ENCODE measurements at places on chromosomes 12 and 14. TPM values are rescaled to one million over a fixed set of nuclear protein-coding genes. Genes with fewer than 3 reads are reported as not detected.

GRCh38 chr12:10368206-10369171 lies 21.4 kb downstream of the KLRK1 start:
- DNase-seq: no peak

Gene CISTR
- total RNA-seq: not detected

DNA sequence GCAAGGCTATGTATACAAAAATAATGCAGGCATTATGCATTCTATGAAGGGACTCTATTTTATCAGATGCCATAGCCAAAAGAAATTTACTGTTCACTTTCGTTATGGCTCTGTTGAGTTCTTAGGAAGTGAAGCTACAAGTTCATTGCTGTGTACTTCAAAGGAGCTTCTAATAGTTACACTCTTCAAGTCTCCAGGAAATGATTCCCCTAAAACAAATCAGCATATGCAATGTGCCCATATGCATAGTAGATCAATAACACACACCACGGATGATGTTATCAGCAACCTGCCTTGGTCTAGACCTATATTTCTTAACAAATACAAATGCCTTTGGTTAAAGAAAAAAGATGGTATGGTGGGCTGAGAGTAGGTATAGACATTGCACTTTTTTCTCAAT lies 83.4 kb downstream of the AKAP6 start:
- no peak for DNase-seq

DNA sequence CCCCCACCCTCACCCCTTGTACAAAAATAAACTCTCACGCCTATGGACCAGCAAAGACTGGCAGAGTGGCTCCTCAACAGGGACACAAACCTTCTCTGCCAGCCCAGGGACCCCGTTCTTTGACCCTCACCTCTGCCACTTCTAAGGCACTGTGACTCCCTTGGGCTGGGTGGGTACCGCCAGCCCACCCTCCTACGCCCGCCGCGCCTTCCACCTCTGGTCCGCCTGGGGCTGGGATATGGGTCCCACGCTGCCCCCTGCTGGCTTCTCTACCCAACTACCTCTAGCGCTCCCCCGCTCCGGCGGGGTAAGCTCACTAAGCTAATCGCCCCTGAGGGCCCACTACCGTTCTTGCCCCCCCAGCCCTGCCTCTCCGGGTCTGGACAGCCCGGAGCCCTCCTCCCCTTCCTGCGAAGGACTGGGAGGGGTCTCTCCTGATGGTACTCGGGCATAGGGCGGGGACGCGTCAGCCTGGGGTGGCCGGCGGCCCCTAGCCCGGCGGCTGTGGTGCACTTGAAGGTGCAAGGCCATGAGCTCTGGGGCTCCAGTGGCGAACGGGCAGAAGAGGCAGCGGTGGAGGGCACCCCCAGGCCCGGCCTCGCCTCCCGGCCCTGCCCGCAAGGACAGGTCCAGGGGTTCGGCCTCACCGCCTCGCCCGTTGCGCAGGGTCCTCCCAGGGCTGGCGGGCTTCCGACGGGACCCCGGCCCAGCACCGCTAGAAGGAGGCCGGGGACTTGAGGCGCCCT lies 8.1 kb downstream of the ZNF219 start:
- no peak for DNase-seq

DNA sequence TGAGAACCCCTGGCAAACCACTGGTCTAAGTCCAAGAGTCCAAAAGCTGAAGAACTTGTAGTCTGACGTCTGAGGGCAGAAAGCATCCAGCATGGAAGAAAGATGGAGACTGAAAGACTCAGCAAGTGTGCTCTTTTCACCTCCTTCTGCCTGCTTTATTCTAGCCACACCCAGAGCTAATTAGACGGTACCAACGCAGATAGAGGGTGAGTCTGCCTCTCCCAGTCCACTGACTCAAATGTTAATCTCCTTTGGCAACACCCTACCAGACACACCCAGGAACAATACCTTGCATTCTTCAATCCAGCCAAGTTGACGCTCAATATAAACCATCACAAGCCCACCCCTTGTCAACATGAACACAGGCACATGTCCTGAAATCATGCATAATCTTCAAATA lies 155.1 kb downstream of the CCDC59 start:
- no peak for DNase-seq

Gene AICDA
- total RNA-seq: not detected

Gene PRORP
- 31.9 TPM for total RNA-seq

- no peak for DNase-seq
These were observed 7.6 kb downstream of the EGLN3 start for GRCh38 chr14:33943096-33943883.

- no peak for DNase-seq
These were observed 7.7 kb downstream of the PHETA1 start for GRCh38 chr12:111361073-111361716.

DNA sequence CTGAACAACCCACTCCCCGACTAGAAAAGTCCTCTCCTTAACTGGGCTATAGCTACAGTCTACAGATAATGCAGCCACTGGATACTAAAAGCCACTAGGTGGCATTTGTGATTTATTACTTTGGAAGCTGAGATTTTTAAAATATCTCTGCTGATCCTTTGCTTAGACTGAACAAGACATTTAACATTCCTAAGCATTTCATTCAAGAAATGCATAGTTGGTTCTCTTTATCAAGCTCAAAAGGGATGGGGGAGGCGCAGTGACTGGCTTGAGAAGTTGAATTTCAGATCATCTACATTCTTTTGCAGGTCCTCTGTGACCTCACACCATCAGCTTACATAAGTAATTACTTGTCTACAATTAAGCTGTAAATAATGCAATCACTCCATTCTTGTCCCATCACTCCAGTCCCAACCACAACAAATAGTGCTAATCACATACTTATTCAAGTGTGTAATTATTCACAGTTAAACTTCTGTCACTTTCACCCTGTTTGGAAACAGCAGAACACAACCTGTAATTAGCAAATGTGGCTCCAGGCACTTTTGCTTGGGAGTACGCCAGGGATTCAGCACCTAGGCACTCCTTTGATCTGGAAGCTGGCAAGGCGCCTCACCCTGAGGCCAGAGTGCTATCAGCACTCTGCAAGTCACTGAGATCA lies 203.6 kb downstream of the NOVA1 start:
- no peak for DNase-seq

Gene SYNE3
- total RNA-seq: 21.5 TPM

DNA sequence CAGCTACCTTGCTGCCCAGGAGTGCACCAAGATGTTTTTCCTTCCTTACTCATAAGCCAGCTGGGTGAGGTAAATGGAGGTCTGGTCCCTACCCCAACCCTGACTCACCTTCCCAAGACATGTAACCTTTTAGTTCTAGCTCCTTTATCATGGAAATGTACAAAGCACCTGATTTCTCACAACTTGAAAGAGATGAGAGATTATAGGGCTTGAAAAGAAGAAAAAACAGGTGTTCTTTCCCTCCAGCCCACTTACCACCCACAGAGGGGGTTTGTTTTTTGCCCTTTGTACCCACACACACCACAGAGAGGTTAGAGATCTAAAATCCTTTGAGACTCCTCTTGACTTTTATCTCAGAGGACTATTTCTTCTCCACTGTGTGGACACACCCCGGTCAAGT lies 21.1 kb downstream of the PLXNC1 start:
- DNase-seq: no peak

GRCh38 chr12:52097045-52097666 lies 17.7 kb downstream of the SMIM41 start:
- no peak for DNase-seq

DNA sequence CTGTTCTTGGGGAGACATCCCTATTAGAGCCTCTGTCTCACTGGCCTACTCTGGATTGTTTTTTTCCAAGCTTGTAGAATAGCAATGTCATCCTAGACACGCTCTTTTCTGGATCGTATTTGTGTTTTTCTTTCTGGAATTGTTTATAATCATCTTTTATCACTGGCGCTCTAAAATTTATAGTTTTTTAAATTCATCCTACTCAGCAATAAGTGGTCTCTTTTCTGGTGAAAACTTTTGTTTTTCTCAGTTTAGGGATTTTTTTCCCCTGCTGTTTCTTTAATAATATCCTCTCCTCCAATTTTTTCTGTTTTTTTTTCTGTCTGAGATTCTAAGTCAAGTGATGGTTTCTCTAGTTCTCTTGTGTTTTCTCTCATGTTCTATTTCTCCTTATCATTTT lies 25.2 kb downstream of the PDE6H start:
- DNase-seq: no peak

DNA sequence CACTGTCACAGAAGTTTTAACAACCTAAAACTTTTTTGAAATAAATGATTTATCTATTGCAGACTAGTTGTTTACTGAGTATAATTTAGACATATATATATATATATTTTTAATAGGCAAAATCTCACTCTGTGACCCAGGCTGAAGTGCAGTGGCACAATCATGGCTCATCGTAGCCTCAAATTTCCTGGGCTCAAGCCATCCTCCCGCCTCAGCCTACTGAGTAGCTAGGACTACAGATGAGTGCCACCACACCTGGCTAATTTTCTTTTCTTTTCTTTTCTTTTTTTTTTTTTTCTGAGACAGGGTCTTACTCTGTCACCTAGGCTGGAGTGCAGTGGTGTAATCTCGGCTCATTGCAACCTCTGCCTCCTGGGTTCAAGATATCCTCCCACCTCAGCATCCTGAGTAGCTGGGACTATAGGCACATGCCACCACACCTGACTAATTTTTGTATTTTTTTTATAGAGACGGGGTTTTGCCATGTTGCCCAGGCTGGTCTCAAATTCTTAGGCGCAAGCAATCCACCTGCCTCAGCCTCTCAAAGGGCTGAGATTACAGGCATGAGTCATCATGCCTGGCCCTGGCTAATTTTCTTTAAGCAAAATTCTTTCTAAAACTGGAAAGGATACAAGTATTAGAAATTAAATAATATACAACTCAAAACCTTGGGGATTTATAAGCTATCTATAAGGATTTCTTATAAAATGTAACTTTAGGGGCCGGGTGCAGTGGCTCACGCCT lies 23.1 kb downstream of the EEA1 start:
- DNase-seq: no peak

Gene NEK9
- 85.7 TPM for total RNA-seq

- DNase-seq: no peak
These were observed 17.4 kb downstream of the PYGL start for GRCh38 chr14:50926851-50927386.

Gene SIX6
- not detected for total RNA-seq

Gene ORAI1
- total RNA-seq: 10.6 TPM

Gene ANO2
- 0.59 TPM for total RNA-seq

Gene IQSEC3
- 0.26 TPM for total RNA-seq

Gene TMEM253
- total RNA-seq: not detected

Gene NEMP1
- 2.0 TPM for total RNA-seq

Gene SLC25A29
- total RNA-seq: 48.1 TPM

DNA sequence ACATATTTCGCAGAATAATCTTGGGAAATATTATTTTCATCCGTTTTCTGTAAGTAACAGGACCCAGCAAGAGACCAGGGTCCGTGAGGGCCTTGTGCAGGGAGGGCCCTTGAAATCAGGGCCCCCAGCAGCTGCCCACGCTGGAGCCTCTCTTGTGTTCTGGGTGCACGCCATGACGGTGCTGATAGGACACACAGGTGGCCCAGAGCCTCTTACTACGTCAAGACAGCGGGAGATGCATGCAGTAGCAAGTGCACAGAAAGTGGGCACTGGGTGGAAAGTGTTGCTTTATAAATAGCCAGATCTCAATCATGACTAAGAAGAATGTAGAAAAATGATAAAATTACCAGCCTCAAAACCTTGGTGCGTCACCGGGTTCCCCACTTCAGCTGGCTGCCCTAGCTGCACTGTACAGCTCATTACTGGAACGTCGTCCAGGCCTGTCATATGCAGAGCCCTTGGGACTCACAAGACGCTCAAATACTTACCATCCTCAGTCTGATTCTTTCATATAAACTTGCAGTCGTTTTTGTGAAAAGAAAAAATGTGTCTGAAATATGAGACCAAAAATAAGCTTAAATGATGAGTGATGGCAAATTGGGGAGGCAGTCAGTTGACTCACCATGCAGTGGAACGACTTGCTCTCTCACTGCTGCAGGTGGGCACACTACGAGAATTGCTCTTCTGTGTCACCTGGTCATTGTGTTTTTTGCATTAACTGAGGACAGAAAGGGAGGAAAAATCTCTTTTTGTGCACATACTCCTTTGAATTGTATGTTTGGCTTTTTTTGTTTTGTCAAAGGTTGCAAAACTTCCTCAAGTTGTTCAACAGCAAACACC lies 68.2 kb downstream of the DDX51 start:
- no peak for DNase-seq

Gene CNPY2
- total RNA-seq: 83.5 TPM

DNA sequence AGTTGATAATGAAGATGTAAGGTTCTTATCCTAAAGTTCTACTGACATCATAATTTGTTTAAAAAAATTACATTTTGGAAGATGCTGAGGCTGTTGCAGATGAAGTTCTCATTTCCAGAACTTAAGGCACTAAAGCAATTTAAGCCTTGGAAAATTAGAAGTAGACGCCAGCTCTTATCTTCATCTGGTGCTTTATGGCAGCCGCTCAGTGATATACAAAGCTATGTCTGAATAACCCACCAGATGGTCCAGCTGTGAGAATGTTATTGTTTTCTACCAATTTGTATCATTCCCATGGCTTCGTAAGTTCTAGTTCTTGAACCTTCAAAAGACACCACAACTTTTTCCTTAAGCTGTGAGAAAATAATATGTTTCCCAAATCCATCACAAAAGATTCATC lies 212.1 kb upstream of the ARID2 start:
- no peak for DNase-seq

DNA sequence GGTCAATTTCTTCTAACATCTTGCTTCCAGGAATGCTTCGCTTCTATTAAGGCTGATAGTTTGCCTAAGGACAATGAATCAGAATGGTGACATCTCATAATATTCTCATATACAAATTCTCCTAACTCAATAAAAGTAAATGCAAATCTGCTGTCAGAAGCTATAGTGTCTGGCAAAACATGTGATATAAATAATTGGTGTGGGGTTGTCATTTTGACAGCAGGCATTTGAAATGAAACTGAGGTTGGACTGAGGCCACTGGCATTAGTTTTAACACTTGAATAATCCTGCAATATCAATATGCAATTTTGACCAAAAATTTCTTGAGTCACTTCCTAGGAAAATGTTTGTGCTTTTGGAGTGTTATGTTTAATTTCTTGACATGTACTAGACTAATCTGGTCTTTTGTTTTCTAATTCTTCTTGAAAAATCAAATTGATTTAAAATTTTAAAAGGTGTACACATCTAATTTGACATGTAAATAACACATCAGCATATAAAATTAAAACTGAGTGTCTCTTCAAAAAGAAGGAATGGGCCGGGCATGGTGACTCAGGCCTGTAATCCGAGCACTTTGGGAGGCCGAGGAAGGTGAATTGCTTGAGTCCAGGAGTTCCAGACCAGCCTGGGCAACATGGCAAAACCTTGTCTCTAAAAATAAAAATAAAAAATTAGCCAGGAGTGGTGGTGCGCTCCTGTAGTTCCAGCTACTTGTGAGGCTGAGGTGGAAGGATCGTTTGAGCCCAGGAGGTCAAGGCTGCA lies 92.3 kb upstream of the BTG1 start:
- DNase-seq: no peak

- no peak for DNase-seq
These were observed 21.0 kb downstream of the TMTC1 start for GRCh38 chr12:29762637-29763300.
